ENCODE measurements at places on chromosomes 12 and 14.

GRCh38 chr14:23365036-23365731, at the start of gene EFS:
TSS of gene EFS (minus strand) at chr14:23365172. CDS start at chr14:23365025, 147 bp downstream.
- no peak for DNase-seq

- no peak for DNase-seq
These were observed 50.0 kb downstream of the NCOR2 start for GRCh38 chr12:124517260-124518050.

DNA sequence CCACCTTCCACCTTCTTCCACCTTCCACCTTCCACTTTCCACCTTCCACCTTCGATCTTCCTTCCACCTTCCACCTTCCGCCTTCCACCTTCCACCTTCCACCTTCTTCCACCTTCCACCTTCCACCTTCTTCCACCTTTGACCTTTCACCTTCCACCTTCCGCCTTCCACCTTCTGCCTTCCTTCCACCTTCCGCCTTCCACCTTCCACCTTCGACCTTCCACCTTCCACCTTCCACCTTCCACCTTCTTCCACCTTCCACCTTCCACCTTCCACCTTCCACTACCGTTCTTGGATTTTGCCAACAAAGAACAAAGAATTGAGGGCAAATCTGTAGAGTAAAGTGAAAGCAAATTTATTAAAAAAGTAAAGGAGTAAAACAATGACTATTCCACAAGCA, 53.2 kb downstream of the B4GALNT3 start:
- no peak for DNase-seq

GRCh38 chr14:37566811-37567371, 28.2 kb downstream of the FOXA1 start:
- no peak for DNase-seq

- DNase-seq: no peak
These were observed 17.4 kb downstream of the LIMA1 start for GRCh38 chr12:50265770-50266524.

GRCh38 chr12:115257791-115258190, 573.8 kb upstream of the TBX3 start:
- no peak for DNase-seq

GRCh38 chr14:23727566-23728335, 91.6 kb downstream of the DHRS2 start:
- DNase-seq: no peak

DNA sequence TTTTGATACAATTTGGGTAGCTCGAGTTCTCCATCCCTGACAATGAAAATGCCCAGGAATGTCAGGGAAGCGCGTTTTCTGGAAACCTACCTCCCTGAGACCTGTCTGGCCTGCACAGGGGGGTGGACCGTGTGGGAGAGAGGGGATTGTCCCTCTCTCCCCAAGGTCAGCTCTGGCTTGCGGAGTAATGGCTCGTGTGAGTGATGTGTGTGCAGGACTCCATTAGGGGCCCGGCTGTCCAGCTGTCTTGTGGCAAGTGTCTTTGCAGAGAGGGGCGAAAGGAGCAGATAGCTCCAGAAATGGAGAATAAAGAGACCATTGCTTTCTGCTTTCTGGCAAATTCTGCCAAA, 215.3 kb downstream of the CHST11 start:
- DNase-seq: no peak

DNA sequence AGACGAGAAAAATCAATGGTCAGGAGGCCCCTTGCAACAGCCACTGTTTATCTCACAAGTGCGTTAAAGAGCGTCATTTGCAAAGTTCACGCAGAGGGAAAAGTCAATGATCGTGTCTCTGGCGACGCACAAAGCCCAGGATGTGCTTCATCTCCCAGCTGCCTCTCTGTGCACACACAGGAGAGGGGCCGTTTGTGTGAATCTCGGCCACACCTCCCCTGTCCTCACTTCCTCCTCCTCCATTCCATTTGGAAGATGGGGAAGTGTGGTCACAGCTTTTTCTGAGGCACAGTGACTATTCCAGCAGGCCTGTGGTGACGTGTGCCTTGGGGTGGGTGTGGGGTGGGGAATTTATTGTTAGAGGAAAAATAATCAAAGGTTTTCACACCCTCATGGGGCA, 90.4 kb downstream of the RBM19 start:
- DNase-seq: no peak

Measured in GM18507 (cell line).